Mucosa of descending colon (tissue), 3 donors: ENCODE measurements at places on chromosomes 2 and 18. TPM values are rescaled to one million over a fixed set of nuclear protein-coding genes. Genes with fewer than 3 reads are reported as not detected.

DNA sequence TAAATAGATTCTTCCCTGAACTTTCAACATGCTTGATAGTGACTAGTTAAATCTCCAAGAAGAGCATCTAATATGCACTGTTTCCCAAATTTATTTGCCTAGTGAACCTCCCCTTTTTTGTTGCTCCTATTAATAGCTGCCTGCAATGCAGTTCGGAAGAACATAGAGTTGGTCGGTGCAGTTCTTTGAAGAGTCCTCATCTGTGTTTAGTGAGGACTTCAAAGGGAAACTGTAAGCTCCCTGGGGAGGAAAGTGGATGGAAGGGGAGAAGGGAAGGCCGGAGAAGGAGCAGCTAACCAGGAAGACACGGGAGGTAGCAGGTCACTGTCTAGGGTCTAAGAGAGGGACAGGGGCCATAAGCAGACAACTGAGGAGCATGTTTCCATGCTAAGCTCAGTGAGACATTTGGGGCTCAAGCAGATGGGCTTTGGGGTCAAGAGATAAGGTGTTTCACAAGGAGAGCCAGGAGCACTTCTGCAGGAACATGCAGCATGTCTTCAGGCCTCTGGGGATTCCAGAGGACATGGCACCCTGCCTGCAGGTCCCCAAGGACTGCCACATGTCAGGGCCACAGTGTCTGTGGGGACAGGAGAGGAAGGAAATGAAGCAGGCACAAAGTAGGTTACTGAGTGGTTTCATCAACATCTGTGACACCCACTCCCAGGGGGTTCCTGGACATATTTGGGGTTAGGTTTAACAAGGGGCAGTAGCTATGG is 48.7 kb upstream of the ANXA4 start:
- DNase-seq, result no peak

- DNase-seq, result no peak
These were observed 349.7 kb upstream of the GALNT5 start for GRCh38 chr2:156907806-156908205.

DNA sequence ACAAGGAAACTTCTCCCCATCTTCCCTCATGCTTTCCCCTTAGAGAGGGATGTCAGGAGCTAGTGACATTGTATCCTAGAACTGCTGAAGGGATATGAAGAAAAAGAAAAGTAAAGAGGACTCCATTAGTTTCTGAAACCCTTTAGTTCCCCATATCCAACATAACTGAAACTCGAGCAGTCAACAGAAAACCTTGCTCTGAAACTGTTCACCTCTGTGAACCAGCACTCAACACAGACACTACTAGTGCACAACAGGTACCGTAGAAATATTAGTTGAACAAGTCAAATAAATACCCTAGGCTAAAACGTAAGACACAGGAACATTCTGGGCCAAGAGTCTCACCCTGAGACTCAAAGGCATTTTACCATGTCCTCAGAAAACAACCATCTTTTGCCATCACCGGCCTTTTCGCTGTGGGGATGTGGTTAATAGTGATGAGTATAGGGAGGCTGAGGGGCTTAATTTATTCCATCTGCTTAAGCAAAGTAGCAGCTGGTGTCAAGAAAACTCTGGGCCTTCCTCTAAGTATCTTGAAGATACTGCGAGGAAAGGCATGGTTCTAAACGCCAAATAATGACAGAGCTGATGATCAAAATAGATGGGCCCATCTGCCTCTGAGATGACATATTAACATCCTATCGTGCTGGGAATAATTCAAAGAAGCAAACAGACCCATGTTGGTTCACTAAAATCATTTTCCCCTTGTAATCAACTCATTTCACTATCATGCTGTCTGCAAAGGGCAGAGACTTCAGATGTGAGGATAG is 156.8 kb downstream of the STK39 start:
- no peak for DNase-seq

- no peak for DNase-seq
These were observed 322.8 kb downstream of the LNPK start for GRCh38 chr2:175679231-175679630.

DNA sequence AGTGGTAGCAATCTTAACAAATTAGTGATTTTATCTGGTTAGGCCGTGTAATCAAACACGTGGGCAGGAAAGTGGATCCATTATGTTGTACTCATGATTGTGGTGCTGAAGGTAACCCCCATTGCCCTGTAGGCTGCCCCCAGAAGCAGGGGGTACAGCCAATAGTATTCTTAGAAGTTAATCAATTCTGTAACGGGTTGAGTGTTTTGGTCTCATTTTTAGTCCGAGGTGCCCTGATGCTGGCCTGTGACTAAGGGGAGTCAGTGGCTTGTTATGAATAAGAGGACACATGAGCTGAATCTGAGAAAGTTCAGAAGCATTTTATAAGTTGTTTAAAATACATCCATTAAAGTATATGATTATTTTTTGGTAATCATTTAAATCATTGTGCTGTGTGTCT is 8.6 kb downstream of the EPAS1 start:
- no peak for DNase-seq

GRCh38 chr18:57898506-57899124 is 95.5 kb upstream of the ATP8B1 start:
- DNase-seq, result no peak

Gene IL36G
- not detected for total RNA-seq

DNA sequence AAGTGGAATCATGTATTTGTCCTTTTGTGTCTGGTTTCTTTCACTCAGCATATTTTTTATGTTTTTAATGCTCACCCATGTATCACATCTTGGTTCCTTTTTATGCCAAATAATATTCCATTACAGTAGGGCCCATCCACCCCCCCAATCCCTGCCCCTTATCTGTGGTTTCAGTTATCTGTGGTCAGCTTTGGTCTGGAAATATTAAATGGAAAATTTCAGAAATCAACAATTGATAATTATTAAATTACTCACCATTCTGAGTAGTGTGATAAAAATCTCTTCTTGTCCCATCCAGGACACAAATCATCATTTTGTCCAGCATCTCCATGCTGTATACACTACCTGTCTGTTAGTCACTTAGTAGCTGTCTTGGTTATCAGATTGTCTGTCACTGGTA is 66.7 kb downstream of the BIRC6 start:
- no peak for DNase-seq

Gene IL18RAP
- 1.2 TPM for total RNA-seq

Gene ANKRD30BL
- not detected for total RNA-seq

Gene AMER3
- 0.55 TPM for total RNA-seq

DNA sequence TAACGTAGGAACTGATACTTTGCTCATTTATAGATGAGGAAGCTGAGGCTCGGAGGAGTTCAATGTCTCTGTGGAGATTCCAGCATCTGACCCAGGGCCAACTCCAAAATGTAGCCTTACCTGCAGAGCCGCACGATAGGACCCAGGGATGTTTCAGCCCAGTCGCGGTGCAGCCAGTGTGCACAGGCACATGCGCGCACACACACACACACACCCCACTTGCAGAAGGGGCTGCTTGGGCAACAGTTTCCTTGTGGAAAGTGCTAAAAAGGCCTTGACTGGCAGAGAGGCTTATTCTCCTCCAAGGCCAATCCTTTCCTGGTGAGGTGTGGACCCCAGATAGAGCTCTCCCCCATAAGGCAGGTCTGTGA is 101.7 kb downstream of the ZFP36L2 start:
- peak; percentile 14 for DNase-seq

- DNase-seq, result peak; percentile 67
These were observed 84.7 kb downstream of the GATA6 start for GRCh38 chr18:22254088-22254487.

DNA sequence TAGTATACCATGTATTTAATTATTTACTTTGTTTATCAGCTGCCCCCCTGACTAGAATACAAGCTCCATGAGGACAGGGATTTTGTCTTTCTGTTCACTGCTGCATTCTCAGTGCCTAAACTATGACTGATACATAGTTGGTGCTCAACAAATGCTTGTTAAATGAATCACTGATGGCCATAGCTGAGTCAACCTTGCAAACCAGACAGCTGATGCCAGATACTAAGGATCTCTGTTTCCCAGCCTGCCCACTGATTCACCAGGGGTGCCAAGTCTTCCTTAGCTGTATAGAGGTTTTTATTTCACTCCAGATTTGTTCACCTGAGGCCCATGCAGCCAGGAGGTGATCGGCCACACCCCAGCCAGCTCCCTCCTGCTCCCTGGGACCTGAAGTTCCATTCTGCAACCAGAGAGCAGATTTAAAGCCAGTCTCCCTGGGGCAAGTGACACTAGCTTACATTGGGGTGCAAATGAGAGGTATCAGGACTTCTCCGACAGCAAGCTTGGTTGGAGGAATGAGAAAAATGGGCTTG is 92.2 kb downstream of the C1QL2 start:
- no peak for DNase-seq

Gene MARCO
- 10.4 TPM for total RNA-seq

DNA sequence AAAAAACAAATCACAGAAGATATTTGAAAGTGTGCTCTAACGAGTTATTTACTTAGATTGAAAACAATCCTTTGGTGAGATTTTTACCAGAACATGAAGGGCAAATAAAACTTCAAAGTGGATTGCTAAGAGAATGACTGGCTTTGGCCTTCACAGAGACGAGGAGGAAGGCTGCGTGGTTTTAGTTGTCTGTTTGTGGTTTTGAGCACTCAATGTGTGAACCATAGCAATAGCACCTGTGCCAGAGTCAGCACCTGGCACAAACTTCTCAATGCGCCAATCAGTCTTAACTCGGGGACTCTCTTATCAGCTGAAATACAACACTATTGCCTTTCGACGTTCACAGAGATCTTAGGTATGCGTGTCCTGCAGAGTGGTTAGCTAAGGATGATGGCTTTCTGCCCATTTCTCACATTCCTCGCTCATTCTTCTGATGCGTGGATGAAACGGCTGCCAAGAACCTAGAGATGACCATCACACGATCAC is 70.0 kb downstream of the MBP start:
- no peak for DNase-seq

DNA sequence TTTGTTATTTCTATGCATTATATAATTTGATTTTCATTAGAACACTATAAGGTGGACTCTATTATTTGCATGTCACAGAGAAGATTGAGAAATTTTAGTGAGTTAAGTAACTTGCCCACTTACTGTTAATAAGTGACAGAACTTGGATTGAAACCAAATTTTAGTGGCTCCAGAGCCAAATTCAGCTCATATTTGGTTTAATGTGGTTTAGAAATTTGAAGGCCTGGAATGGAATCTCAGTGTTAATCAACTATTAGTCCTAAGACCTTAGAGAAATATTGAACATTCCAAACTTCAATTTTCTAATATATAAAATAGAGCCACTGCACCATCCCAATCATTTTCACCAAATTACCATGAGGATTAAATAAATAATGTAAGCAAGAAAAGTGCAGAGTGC is 281.6 kb downstream of the ZNF385B start:
- no peak for DNase-seq
